ENCODE measurements at places on chromosomes 3 and 15.

- DNase-seq: no peak
These were observed 30.7 kb downstream of the IDH3A start for GRCh38 chr15:78179906-78180305.

DNA sequence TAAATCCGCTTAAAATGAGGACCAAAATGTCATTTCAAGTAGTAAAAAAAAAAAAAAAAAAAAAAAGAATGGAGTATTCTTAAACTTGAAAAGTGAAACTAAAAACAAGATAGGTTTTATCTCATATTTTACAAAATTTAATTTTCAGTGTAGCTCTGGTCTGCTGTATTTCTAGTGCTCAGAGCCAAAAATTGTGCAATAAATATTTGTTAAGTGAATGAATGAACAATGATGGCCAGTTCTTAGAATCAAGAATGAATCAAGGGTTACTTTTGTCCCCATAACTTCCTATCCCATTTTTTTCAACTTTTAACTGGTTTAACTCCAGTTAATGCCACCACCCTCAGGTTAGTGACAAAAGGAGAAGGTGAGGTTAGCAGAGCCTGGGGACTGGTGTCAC, 214.4 kb downstream of the ABHD5 start:
- DNase-seq: no peak

DNA sequence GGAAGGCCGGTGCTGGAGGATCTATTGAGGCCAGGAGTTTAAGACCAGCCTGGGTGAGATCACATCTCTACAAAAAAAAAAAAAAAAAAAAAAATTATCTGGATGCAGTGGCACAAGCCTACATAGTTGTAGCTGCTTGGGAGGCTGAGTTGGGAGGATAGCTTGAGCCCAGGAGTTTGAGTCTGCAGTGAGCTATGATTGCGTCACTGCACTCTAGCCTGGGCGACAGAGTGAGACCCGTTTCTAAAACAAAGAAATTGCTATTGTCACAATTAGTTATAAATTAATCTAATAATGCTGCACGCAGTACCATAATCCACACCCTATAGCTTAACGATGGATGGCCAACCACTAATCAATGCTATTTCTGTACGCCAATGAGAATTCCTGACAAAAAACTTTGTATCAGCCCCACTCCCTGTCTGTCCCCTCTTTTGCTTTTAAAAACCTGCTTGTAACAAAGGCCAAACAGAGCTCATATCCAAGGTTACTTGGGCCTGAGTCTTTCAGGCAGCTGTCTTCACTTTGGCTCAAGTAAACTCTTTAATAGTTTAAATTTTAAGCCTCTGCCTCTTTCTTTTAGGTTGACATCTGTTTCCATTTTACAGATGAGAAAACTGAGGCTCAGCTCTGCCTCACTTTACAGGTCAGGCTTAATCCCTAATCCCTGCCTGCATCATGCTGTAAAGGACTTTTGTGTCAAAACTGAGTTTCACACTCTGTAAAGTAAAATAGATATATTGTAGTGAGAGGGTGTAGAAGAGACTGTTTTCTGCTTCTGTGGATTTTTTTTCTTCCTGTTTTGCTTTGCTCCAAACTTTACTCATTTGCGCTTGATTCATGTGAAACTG, 10.9 kb downstream of the FLNB start:
- no peak for DNase-seq

- DNase-seq: no peak
These were observed 183.6 kb downstream of the DCLK3 start for GRCh38 chr3:36580716-36581115.

GRCh38 chr3:171753025-171753472, 57.2 kb downstream of the PLD1 start:
- DNase-seq: no peak

GRCh38 chr3:149626671-149627070, 31.2 kb downstream of the WWTR1 start:
- DNase-seq: no peak

DNA sequence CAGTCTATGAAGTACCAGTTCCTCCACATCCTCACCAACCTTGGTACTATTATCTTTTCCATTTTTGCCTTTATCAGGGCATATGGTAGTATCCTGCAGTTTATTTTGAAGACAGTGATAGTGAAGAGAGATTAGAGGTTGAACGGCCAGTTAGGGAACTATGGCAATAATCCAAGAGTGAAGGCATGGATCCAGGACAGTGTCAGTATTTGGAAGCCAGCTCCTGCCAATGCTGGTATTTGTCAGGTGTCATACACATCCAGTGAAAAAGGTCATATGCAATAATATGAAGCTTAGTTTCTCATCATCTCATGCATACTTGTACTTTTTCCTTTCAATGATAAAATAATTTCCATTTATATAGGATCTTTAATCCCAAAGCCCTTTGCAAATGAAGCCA, 56.8 kb upstream of the KCNMB2 start:
- no peak for DNase-seq

DNA sequence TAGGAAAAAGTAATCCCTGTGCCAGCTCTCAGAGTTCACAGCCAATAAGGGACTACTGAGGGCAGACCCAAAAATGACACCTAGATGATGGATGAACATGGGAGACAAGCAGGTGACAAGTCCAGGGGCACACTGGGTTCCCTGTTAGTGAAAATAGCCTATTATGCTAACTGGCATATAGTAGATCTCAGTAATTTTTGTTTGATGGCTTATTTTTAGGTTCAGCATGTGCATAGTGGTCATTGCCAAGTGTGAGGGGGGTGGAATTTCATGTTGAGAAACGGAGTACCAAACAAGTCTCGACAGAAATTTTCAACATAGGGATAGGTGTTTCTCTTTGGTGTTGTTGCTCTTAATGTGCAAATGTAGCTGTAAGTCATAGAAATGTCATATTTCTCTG, 6.4 kb upstream of the ITGB5 start:
- no peak for DNase-seq

- DNase-seq: no peak
These were observed 56.6 kb downstream of the PGPEP1L start for GRCh38 chr15:98951004-98951403.

GRCh38 chr15:61989667-61990066, 70.6 kb downstream of the VPS13C start:
- DNase-seq: no peak

- no peak for DNase-seq
These were observed 74.5 kb upstream of the HERC1 start for GRCh38 chr15:63908281-63908680.
